ENCODE measurements at places on chromosomes 12 and 14. TPM values are rescaled to one million over a fixed set of nuclear protein-coding genes. Genes with fewer than 3 reads are reported as not detected.
A peak's percentile ranks its signal among the peaks of the same experiment; 100 is the strongest.

DNA sequence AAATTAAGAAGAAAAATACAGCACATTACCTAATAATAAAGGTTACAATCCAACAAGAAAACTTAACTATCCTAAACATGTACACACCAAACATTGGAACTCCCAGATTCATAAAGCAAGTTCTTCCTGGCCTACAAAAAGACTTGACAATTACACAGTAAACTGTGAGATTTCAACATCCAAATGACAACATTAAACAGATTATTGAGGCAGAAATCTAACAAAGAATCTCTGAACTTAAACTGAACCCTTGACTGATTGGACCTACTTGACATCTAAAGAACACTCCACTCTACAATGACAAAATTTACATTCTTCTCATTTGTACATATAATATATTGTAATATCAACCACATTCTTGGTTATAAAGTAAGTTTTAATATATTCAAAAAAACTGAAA lies 1341.3 kb downstream of the LRFN5 start:
- H3K4me1 ChIP-seq: no peaks in the 10 kb centered on the region
- H3K4me3 ChIP-seq: no peak overlapping the region
- no peaks in the 10 kb centered on the region for H3K36me3 ChIP-seq
- no peak for DNase-seq
- no peaks in the 10 kb centered on the region for H3K27me3 ChIP-seq

DNA sequence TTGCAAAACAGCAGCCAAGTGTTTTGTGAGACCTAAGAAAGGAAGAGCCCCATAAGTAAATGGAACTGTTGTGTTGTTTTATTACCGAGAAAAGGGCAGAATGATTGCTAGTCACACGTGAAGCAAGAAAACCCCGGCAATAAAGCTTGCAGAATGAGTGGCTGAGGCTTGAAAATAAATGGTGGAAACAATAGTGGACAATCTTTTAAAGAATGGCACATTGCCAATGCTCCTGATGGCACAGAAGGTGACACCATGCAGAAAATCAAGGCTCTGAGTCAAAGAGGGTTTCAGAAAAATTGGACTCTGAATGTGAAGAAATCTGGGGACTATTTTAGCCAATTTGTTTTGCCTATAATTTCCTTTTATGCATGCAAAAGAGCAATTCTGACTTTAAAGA lies 4.0 kb upstream of the AQP2 start:
- peaks cover 11% of the 10 kb centered on the region for H3K27me3 ChIP-seq
- no peak for DNase-seq
- no peak overlapping the region for H3K4me3 ChIP-seq
- H3K36me3 ChIP-seq: no peaks in the 10 kb centered on the region

- DNase-seq: peak; percentile 59
- no peaks in the 10 kb centered on the region for H3K27me3 ChIP-seq
- H3K4me3 ChIP-seq: no peak overlapping the region
- no peaks in the 10 kb centered on the region for H3K36me3 ChIP-seq
- H3K4me1 ChIP-seq: peaks cover 5% of the 10 kb centered on the region
- H3K27ac ChIP-seq: no peak overlapping the region
Measured at GRCh38 chr12:6367065-6367968, 8.0 kb downstream of the SCNN1A start.

- no peaks in the 10 kb centered on the region for H3K27me3 ChIP-seq
- DNase-seq: no peak
- no peaks in the 10 kb centered on the region for H3K4me1 ChIP-seq
- H3K36me3 ChIP-seq: no peaks in the 10 kb centered on the region
- no peak overlapping the region for H3K4me3 ChIP-seq
Measured at GRCh38 chr12:42534184-42534838, 55.2 kb downstream of the PRICKLE1 start.

GRCh38 chr12:40110586-40110985 lies 4.7 kb upstream of the SLC2A13 start:
- H3K4me3 ChIP-seq: no peak overlapping the region
- no peaks in the 10 kb centered on the region for H3K4me1 ChIP-seq
- H3K27ac ChIP-seq: no peak overlapping the region
- no peaks in the 10 kb centered on the region for H3K27me3 ChIP-seq

DNA sequence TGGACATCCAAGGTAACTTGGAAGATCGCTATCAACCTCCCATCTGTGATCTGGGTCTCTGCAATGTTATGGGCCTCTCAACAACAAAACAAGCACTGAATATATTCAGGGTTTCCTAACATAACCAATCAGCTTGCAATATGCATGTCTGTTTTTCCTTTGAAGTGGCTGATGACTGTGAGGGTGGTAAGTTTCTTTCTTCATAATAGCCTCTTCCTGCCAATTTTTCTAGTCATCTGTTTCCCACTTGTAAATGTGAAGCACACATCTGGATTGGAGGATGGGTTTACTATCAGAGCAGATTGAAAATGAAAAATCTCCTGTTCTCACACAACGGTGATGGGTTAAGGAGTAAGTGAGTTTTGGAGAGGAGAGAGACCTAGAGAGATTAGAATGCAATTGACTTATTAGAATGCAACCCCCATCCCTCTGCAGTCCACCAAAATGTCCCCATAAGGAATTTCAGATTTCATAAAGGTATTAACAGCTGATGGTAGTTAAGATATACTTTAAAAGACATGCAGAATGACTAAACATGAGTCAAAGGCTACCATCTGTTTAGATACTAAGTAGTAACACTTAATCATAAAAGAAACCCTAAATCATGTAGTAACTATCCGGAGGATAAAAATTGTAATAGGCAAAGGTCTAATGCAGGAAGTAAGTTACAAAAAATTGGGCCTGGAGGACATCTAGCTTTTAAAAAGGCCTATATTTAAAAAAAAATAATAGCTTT lies 58.4 kb upstream of the SAV1 start:
- peaks cover 10% of the 10 kb centered on the region for H3K4me1 ChIP-seq
- H3K27me3 ChIP-seq: no peaks in the 10 kb centered on the region
- H3K36me3 ChIP-seq: peaks cover 5% of the 10 kb centered on the region
- DNase-seq: peak; percentile 91

DNA sequence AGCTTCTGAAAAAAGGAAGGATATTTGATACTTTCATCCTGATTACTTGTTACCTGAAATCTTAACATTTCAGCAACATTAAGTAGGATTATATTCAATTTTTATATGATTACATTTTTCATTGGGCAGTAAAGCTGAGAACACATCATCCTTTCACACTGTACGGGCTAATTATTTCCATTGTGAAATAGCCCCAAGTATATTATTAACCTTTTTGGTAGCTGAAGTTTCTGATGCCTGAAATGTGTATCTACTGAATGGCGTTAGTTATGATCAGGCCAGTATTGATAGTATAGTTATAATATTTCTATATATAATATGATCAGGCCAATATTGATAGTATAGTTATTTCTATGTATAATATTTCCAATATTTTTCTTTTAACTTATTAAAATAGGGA lies 10.1 kb downstream of the SPATS2 start:
- DNase-seq: no peak
- H3K27ac ChIP-seq: no peak overlapping the region
- H3K27me3 ChIP-seq: no peaks in the 10 kb centered on the region
- no peak overlapping the region for H3K4me3 ChIP-seq

DNA sequence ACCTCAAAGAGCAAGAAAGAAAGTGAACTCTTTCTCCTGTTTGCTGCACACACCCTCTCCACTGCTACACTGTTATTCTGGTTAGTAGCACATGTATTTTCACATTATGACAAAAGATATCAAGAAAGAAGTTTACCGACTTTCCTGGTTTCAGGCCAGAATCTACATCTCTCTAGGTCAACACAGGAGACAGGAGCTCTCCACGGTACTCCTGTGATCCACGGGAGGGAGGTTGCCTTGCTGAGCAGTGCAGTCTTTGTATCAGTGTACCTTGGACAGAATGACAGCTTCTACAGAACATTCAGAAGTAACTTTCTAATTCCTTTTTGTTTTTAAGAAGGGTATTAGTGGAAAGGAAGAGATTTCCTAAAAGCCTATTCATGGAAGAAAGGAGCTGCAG lies 805.6 kb downstream of the NRXN3 start:
- H3K27me3 ChIP-seq: no peaks in the 10 kb centered on the region
- no peak for DNase-seq

DNA sequence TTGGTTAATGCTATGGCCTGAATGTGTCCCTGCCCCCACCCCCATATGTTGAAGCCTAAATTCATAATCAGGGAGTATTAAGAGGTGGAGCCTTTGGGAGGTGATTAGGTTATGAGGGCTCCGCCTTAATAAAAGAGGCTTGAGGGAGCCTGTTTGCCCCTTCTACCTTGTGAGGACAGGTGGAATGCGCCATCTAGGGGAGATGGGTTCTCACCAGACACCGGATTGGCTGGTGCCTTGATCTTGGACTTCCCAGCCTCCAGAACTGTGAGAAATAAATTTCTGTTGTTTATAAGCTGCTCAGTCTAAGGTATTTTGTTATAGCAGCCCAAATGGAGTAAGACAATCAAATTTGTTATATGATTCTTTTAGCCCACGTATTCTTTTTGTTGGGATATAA lies 148.3 kb downstream of the PTCSC3 start:
- DNase-seq: no peak
- H3K27me3 ChIP-seq: no peaks in the 10 kb centered on the region
- no peak overlapping the region for H3K27ac ChIP-seq
- no peaks in the 10 kb centered on the region for H3K4me1 ChIP-seq

DNA sequence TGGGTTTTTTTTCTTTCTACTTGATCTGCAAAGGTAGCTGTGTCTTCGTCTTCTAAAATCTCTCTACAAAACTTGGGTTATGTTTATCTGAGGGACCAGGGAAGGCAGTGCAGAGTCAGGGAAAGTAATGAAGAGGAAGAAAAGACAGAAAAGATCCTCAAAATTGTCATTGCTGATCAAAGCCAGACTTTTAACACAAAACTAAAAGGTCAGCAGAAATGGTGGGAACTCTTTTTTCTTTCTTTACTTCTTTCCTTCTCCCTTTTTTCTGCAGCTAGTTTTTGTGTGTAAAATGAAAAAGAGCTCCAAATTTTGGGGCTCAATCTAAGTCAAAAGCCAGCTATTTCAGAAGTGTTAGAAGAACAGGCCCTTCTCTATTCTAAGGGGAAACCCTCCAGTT lies 11.9 kb downstream of the DPF3 start:
- no peaks in the 10 kb centered on the region for H3K27me3 ChIP-seq
- DNase-seq: no peak
- H3K4me1 ChIP-seq: no peaks in the 10 kb centered on the region
- H3K27ac ChIP-seq: no peak overlapping the region
- H3K4me3 ChIP-seq: no peak overlapping the region

DNA sequence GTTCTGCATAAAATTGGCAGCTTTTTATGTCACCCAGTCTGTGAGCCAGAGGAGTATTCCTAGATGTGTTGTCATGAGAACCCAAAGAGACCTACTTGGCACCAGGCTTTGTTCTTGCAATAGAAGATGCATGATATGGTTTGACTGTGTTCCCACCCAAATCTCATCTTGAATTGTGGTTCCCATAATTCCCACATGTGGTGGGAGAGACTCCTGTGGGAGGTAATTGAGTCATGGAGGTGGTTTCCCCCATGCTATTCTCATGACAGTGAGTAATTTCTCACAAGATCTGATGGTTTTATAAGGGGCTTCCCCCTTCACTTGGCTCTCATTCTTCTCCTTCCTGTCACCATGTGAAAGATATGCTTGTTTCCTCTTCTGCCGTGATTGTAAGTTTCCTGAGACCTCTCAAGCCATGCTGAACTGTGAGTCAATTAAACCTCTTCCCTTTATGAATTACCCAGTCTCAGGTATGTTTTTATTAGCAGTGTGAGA lies 572.0 kb upstream of the ATP2B1 start:
- H3K36me3 ChIP-seq: no peaks in the 10 kb centered on the region
- no peaks in the 10 kb centered on the region for H3K27me3 ChIP-seq
- H3K4me3 ChIP-seq: no peak overlapping the region
- H3K27ac ChIP-seq: no peak overlapping the region

DNA sequence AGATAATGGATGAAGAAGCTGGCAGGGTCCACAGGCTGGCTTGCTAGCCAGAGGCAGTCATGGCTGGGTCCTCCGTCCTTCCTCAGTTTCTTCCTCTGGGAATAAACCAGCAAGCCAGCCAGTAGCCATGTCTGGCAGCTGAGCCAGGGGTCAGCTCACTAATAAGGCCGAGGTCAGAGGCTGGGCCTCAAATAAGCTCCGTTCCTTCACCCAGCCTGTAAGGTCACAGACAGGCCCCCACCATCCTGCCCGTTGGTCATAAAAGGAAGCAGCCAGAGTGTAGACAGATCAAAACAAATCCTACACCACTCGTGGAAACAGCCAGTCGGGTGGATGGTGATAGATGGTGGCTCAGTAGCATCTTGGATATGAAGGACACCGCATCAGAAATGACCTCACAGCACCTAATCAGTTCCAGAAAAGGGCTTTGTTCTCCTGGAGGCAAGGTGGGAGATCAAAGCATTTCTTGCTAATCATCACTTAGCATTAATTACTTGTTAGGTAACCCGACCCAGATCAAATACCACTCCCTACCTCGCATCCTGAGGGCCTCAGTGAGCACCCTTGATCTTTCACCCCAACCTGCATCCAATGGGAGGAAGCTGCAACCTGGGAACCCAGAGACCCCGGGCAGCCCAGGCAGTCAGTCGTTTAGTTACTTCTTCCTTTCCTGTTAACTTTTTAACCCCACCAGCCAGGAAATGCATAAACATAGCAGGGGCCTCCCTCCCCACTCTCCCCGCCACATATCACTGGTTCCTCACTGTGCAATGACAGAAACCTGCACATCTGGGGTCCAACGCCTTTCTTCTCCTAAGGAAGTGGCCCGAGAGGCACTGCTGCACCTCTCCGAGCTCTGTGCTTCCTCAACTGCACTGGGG lies 90.2 kb downstream of the KDM2B start:
- no peaks in the 10 kb centered on the region for H3K36me3 ChIP-seq
- H3K27ac ChIP-seq: no peak overlapping the region
- no peaks in the 10 kb centered on the region for H3K4me1 ChIP-seq
- H3K27me3 ChIP-seq: no peaks in the 10 kb centered on the region

DNA sequence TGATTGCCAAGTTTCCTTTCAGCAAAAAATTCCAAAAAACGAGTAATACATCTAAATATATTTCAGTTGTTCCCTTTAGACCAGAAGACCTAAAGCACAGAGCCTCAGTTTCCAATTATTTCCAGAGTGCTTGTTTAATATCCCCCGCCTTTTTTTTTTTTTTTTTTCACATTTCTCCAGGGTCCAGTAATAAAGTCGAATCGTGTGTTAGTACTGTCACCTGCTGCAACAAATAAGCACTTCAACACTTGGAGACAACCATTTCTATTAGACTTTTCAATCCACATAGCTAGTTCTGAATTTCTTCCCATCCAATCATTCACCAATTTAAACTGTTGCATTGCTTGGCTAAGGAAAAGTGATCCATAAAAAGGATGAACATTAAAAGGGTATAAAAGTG lies 13.6 kb downstream of the PDE6H start:
- no peak for DNase-seq
- no peak overlapping the region for H3K4me3 ChIP-seq
- H3K36me3 ChIP-seq: no peaks in the 10 kb centered on the region
- no peaks in the 10 kb centered on the region for H3K27me3 ChIP-seq
- no peak overlapping the region for H3K27ac ChIP-seq

Gene HOXC4
- 0.26 TPM for total RNA-seq

Gene KLRB1
- not detected for total RNA-seq

Gene CLEC4C
- not detected for total RNA-seq

Gene PLEKHD1
- under 0.01 TPM for total RNA-seq

Gene HAL
- 0.17 TPM for total RNA-seq

Gene KIF5A
- 0.51 TPM for total RNA-seq

Gene PTPRR
- under 0.01 TPM for total RNA-seq

Gene TRIM9
- total RNA-seq: 0.50 TPM

Gene CLEC4A
- total RNA-seq: 0.33 TPM

Gene RASAL1
- total RNA-seq: not detected

Gene COX8C
- total RNA-seq: 0.33 TPM

Gene NANOG
- total RNA-seq: not detected

Measured in fibroblast of lung (primary cell).